IMR-90 (cell line): ENCODE measurements at places on chromosomes 4 and X. TPM values are rescaled to one million over a fixed set of nuclear protein-coding genes. Genes with fewer than 3 reads are reported as not detected.

GRCh38 chrX:121013897-121014455 is 28.4 kb upstream of the CT47A1 start:
- DNase-seq, result no peak

DNA sequence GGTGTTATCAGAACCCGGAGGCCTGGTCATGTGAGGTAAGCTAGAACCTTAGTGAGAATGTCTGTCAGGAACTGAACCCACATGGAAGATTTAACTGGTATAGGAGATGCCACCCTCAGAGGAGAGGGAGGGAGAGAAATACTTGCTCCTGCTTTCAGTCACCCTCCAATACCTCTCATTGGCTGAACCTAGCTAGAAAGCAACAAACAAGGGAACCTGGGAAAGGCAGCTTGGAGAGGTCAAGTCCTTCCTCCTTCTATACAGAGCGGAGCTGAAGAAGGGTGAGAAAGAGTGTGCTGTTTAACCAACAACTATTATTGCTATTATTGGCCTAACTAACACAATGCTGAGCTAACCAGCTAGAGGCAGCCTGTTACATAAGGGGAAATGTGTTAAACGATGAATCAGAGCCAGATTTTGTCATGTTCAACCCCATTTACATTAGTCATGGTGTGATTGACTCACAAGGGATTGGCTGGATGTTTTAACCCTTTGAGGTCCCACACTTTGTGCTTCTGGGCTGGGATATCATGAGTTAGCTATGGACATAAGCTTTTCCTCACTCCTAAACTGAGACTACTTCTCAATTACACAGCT is 96.5 kb upstream of the ESX1 start:
- DNase-seq, result peak; percentile 82

- no peak for DNase-seq
Measured at GRCh38 chr4:129604632-129605255, 508.8 kb downstream of the C4orf33 start.

GRCh38 chrX:103461156-103461555 is 58.1 kb downstream of the RAB40A start:
- no peak for DNase-seq

- DNase-seq, result no peak
Measured at GRCh38 chrX:136193771-136194170, 46.4 kb downstream of the FHL1 start.

GRCh38 chrX:23381099-23382087 is 46.7 kb downstream of the PTCHD1 start:
- no peak for DNase-seq

Gene MAGEE2
- not detected in 2 replicates for total RNA-seq
